Choroid plexus epithelial cell (primary cell): ENCODE measurements at places on chromosomes 1 and 21.

DNA sequence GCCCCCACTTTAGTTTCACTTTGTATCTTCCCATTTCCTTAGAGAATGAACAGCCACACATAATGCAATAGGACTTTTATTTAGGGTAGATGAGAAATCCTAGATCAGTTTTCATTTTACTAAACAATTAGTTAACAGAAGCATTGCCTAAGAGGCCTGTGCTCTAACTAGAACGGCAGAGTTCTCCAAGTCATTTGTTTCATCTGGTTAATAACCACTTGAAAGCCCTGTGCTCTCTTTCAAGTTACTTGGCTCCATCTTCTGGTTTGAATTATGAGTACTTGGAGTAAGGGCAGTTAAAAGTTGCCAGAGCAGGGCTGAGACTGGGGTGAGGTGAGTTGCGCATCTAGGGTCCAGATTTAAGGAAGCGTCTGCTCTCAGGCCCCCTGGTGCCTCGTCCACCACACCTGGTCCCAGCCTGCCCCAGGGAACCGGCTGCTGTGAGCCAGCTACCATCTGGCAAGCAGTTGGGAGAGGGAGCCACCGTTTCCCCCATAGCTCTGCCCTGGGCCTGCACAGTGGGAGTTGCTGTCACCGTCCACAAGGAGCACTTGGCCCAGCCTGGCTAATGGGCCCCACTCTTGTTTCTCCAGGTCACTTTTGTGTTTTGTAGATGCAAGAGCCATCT lies 18.1 kb upstream of the SLC44A3 start:
- DNase-seq: peak; percentile 94

DNA sequence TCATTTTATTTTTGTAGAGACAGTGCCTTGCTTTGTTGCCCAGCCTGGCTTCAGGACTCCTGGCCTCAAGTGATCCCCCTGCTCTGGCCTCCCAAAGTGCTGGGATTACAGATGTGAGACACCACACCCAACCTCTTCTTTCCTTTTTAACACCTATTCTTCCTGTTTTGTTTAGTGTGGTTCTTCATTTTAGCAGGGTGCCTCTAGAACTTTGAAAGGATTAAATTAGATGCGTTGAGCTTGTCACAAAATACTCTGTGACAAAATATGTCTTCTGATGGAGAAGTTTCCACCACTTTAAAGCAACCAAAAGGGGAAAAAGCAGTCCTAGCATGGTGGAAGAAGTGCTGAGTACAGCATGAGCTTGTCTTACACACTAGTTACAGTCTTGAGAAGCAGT lies 42.0 kb downstream of the CDC14A start:
- DNase-seq: no peak

- no peak for DNase-seq
Measured at GRCh38 chr1:25150985-25151495, 81.3 kb downstream of the SYF2 start.

GRCh38 chr1:1406101-1406820 lies 832 bp downstream of the MRPL20 start:
- DNase-seq: no peak

GRCh38 chr1:84348759-84349158 lies 47.3 kb downstream of the SAMD13 start:
- no peak for DNase-seq
